ENCODE measurements at places on chromosomes 11 and 22. TPM values are rescaled to one million over a fixed set of nuclear protein-coding genes. Genes with fewer than 3 reads are reported as not detected.

GRCh38 chr11:44309478-44310205 is at the start of gene ALX4:
TSS of gene ALX4 (minus strand) at chr11:44310139. CDS start at chr11:44310062, 77 bp downstream.
- peak; percentile 67 for DNase-seq

GRCh38 chr11:130726234-130727037 is 189.8 kb downstream of the SNX19 start:
- DNase-seq = peak; percentile 58

OR2D2 gene
- total RNA-seq = 0.25 TPM

DNA sequence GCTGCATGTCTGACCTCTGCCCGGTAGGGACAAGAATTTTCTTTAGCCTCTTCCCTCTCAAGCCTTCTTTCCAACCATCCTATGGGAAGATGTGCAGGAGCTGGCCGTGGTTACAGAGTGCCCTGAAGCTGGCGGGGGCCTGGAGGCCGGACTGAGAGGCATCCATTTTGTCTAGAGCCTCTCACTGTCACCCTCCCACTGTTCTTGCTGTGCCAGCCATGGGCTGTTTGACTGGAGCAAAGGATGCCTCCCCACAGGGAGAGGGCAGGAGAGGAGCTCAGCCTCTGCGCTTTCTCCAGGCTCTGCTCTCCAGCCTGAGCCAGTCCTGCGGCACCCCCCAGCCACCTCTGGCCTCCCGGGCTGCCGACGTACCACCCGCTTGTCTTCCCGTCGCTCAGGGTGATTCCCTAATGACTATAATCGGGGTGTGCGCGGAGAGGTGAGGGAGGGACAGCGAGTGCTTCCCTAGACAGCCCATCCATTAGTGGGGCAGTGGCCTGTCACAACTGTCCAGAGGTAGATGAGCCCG is 123.8 kb downstream of the NECTIN1 start:
- no peak for DNase-seq

SBF1 gene
- 76.9 TPM for total RNA-seq

DNA sequence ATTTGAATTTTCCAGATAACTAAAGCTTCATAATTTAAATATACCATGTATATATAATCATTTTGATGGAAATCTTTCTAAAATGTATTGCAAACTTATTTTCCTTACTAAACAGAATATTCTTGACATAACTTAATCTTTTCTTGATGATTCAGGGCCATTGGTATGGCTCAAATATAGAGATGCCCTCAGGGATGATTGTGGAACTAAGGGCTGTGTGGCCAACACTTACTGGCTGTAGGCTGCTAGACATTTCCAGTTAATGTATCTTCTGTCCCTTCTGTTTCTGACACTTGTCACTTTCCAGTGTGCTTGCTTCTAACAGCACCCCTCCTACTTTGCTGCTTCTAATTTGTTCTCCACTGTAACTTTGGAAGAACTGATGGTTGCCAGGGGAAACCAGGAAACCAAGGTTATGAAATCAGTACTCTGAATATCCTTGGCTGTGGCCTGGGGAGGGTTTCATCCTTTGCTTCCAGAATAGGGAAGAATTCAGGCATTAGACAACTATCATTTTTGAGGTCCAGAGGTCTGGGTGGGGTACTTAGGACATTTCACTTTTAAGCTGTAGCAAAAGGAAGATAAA is 697.2 kb downstream of the ETS1 start:
- no peak for DNase-seq

GRCh38 chr11:120446802-120447201 is 64.7 kb upstream of the GRIK4 start:
- no peak for DNase-seq

ANGPTL5 gene
- 0.40 TPM for total RNA-seq

GRCh38 chr11:65516135-65516968 is 8.5 kb upstream of the SCYL1 start:
- no peak for DNase-seq

SCN3B gene
- total RNA-seq = 1.6 TPM

GRCh38 chr11:35785287-35786167 is 123.0 kb downstream of the TRIM44 start:
- DNase-seq = no peak

GRCh38 chr11:34466802-34467488 is 28.2 kb downstream of the CAT start:
- peak; percentile 17 for DNase-seq

PLAAT2 gene
- total RNA-seq = 8.3 TPM

- DNase-seq = no peak
Observed at GRCh38 chr11:117191680-117192400, 7.3 kb upstream of the TAGLN start.

DNA sequence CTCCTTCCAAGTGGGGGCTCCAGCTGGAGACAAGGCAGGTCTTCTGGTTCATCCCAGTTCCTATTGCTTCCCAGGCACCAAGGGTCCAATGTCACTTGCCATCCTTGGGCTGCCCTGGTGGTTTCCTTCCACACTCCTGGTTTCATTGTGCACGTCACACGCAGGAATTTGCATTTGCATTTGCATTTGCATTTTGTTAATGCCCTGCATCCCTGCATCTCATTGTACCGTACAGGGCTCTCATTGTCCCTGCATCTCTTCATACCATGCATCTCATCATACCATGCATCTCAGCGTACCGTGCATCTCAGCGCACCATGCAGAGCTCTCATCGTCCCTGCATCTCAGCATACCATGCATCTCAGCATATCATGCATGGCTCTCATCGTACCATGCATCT is 112.2 kb upstream of the SYT13 start:
- no peak for DNase-seq

RBMXL2 gene
- total RNA-seq = 0.37 TPM

GLYAT gene
- not detected for total RNA-seq

- DNase-seq = no peak
Observed at GRCh38 chr11:85828640-85828978, 17.7 kb upstream of the SYTL2 start.

PAX6 gene
- not detected for total RNA-seq

GRCh38 chr11:116712428-116712827 is 60.4 kb downstream of the BUD13 start:
- no peak for DNase-seq

GRCh38 chr11:6315811-6316425 is 4.4 kb downstream of the CAVIN3 start:
- peak; percentile 77 for DNase-seq

- DNase-seq = no peak
Observed at GRCh38 chr11:114059984-114060391, 477 bp downstream of the ZBTB16 start.

DNA sequence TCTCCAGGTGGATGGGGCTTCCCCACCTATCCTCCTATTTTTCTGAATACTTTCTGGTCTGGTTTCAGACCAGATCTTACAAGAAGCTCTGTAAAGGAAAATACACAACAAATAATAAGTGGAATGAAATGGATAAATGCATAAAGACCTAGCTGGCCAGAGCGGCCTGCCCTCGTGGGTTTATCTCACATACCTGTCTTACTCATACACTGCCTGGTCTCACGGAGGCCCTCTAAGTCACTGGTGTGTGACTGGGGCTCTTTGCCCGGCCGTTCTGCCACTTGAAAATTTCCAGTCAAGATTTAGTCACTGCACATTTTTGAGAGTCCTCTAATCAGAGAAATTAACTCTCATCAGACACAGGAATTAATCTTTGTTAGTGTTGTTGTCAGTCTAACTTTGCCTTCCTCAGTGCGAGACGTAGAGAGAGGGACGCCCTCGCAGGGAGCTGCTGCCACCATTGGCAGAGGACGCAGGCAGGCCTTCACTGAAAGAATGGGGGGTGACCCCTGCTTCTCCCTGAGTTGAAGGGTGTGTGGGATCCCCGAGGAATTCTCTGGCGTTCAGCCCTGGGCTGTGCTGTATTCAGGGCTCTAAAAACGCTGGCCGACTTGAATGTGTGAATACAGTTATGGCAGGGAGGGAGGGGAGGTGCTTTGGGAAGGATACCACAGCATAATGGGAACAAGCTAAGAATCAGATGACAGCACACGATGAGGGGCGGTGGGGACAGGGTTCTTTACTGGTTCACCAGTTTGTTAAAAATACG is 46.3 kb upstream of the CADM1 start:
- no peak for DNase-seq

DNA sequence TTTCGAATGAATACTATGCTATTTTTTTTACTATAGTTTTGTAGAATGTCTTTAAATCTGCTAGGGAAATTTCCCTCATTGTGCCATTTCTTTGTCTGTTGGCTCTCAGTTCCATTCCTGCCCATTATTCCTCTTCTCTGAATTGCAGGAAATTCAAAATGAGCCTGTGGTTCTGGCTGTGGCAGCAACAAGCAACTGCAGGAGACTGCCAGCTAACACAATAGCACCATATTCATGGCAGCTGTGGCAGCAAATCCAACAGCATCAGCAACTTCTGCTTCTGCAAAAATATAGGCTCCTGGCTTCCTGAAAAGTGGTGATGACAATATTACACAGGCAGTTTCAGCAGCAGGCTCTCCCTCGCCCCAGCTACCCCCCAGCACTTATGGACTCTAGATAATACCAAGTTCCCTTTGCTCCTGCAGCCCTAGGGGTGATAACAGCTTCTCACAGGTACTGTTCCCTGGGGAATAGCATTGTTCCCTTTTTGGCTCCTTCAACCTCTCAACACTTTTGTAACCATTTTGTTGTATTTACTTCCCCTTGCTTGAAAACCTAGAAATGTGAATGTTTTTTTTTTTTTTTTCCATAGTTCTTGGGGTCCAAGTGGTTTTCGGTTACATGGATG is 9.3 kb downstream of the PATE4 start:
- no peak for DNase-seq
